ENCODE measurements at places on chromosomes 2 and 18.

DNA sequence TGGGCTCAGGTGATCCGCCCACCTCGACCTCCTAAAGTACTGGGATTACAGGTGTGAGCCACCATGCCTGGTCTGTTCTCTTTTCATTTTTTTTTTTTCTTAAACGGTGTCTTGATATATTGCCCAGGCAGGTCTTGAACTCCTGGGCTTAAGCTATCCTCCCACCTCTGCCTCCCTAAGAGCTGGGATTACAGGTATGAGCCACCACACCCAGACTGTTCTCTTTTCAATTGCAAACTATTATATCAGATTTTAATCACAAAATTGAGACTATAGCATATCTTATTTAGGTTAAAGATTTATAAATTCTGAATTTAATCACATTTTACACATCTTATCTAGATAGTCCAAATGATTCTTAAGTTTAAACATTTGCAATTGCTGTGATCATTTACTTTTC lies 15.5 kb upstream of the ACTR2 start:
- DNase-seq: no peak

- DNase-seq: no peak
Observed at GRCh38 chr2:123715467-123715982, 309.6 kb upstream of the CNTNAP5 start.

GRCh38 chr2:109200616-109201464 lies 71.8 kb downstream of the SH3RF3 start:
- DNase-seq: no peak

GRCh38 chr2:111167076-111167862 lies 46.6 kb downstream of the BCL2L11 start:
- no peak for DNase-seq

GRCh38 chr18:76564117-76564516 lies 69.1 kb upstream of the ZNF516 start:
- no peak for DNase-seq

Data from amygdala (tissue), 56 donors.